ENCODE measurements at places on chromosomes 2 and 18.

- no peak for DNase-seq
Observed at GRCh38 chr2:109602617-109603188, 11.1 kb downstream of the SEPTIN10 start.

DNA sequence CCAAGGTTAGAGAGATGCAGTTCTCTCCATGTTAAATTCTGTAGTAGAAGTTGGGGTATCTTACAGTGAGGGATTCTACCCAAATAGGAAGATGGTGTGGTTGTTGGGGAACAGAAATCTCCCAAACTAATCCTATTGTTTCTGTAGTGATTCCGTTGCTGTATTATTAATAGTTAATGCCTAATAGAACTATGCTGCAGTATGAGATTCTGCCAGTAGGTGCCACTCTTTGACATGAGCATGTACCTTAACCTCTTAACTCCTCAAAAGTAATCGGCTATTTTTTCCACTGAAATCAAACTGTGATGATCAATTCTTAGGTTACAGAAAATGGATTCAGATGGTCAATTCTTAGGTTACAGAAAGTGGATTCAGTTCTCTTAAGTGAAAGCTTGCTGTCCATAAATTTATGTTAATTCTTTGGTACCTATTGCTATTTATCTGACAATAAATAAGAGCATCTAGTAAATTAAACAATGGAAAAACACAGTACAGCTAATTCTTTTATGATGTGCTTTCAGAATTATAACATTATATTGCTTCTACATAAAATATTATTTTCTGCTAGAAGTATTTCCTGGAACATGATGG is 97.9 kb upstream of the DLX2 start:
- no peak for DNase-seq

DNA sequence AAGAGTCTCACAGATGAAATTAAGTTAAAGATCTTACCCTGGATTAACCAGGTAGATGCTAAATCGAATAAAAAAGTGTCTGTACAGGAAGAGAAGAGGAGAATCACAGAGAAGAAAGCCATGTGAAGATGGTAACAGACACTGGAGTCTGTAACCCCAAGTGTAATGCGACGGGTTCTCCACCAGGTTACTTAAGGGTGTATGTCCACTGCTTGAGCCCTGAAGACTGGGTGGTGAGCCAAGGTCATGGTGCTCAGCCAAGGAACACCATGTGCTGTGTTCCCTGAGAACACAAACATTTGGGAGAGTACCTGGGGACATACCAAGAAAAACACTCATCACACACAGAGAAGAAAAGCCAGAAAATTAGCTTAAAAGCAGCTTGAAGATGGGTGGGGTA is 8.2 kb upstream of the ACADL start:
- DNase-seq: no peak

GRCh38 chr2:224518806-224519580 is 66.2 kb downstream of the CUL3 start:
- DNase-seq: no peak

DNA sequence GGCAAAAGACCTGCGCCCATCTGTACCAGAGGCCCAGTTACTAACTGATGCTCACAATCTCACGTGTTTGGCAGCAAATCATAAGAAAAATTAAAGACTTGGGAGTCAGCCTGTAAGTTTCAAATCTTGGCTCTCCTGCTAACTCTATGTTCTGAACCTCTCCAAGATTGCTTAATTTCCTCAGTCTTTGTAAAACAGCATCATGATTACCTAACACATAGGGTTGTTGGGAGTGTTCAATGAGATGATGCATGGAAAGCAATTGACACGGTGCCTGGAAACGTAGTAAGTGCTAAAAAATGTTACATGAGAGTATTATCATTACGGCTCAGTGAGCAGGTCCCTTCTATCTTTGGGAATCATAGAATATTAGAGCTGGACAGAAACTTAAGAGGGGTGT is 497.6 kb upstream of the TCF4 start:
- no peak for DNase-seq

DNA sequence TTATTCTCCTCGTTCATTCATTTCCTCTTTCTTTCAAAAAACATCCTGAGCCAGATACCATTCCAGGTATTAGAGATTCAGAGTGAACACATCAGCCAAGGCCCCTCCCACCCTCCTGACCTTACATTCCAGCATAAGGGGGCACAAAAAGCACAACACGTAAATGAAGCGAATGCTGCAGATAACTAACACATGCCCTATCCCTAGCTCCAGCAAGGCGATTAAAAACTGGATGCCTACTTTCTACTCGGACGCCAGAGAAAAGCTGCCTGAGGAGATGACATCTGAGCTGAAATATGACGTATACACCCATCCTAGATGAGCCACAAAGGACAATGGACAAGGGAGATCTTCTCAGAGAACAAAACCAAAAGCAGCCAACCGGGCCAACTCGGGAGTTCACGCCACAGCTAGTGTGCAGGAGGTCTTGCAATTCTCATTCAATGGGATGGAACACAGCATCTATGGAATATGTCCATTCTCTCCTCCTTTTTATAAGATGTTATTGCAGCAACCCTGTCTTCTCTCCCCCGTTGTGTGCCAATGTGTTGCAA is 33.5 kb downstream of the FEZ2 start:
- DNase-seq: no peak

DNA sequence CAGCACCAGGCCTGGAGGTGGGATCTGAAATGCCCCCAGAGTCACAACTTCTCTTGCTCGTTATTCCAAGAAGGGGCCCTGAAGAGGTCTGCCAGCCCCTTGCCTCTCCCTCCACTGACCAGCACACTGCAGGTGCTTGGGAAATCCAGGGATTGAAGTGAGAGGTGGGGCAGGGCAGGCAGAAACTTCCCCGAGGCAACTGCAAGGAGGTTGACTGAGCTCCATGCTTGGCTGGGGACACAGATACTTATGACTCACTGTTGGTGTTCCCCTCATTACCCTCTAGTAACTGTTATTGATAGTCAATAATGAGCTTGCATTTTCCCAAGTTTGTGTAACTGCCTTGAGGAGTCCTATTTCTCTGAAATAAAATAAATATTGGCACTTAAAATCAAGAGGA is 47.5 kb downstream of the MARCO start:
- DNase-seq: no peak

DNA sequence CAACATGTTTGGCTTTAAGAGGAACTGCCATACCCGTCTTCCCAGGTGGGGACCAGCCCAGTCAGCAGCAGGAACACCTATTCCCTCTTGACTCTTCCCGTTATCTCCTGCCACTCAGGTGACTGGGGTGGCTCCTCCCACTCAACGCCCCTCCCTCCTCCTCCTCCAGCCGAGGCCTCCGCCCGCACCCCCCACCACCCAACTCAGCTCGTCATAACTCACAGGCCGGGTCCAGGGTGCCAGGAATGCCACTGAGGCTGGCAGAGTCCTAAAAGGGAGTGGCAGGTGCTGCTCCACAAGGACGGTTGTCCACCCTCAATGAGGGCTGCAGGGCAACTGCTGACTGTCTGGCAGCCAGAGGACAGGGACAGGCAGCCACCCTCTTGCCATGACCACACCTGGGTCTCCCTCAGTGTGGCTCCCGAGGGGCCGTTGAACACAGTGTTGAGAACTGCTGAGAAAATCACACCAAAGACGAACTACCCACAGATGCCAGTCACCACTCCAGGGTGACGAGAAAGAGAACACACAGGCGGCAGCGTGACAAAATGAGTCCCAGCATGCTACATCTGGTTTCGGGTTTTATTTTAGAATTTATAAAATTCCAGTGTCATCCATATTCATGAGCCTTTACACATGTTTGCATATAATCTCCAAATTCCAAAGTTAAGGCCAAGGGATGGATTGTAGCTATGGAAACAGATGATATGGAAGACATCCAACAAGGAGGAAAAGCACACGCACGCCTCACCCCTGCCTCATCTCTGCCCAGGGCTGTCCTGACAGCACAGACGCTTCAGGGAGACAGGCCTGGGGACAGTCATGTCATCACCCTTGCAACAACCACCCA is 38.5 kb downstream of the ANO7 start:
- DNase-seq: no peak

All from CD4-positive, alpha-beta T cell treated with Interleukin-4 for 1 hour (primary cell).